ENCODE measurements at places on chromosomes 3 and 15. TPM values are rescaled to one million over a fixed set of nuclear protein-coding genes. Genes with fewer than 3 reads are reported as not detected.

DMXL2 gene
- 3.3 TPM for total RNA-seq

FOXB1 gene
- not detected for total RNA-seq

CDC25A gene
- total RNA-seq: 0.46 TPM

CMTM8 gene
- 0.97 TPM for total RNA-seq

RNF111 gene
- total RNA-seq: 26.2 TPM

EDC3 gene
- 24.1 TPM for total RNA-seq

CACNA2D2 gene
- 1.5 TPM for total RNA-seq

TLR9 gene
- total RNA-seq: not detected

MAP6D1 gene
- 4.6 TPM for total RNA-seq

P2RY14 gene
- 1.2 TPM for total RNA-seq

NUSAP1 gene
- total RNA-seq: 2.1 TPM

ZNF80 gene
- not detected for total RNA-seq

PCYT1A gene
- total RNA-seq: 98.4 TPM

CPNE4 gene
- not detected for total RNA-seq

CAMKV gene
- not detected for total RNA-seq

PRICKLE2 gene
- 2.2 TPM for total RNA-seq

ETV5 gene
- total RNA-seq: 7.2 TPM

STRIT1 gene
- total RNA-seq: 714 TPM

MNS1 gene
- 0.40 TPM for total RNA-seq

MESP2 gene
- not detected for total RNA-seq

P2RY13 gene
- total RNA-seq: 0.28 TPM

CIP2A gene
- 0.86 TPM for total RNA-seq

FETUB gene
- not detected for total RNA-seq

GRIP2 gene
- total RNA-seq: 24.9 TPM

ATP13A5 gene
- not detected for total RNA-seq

MFAP1 gene
- 21.4 TPM for total RNA-seq

MAP1A gene
- total RNA-seq: 8.7 TPM

NDUFAF3 gene
- total RNA-seq: 150 TPM

CNTN4 gene
- total RNA-seq: 3.2 TPM
